Activated CD8-positive, alpha-beta T cell treated with anti-CD3 and anti-CD28 coated beads for 36 hours (primary cell): ENCODE measurements at places on chromosomes 11 and 22. TPM values are rescaled to one million over a fixed set of nuclear protein-coding genes. Genes with fewer than 3 reads are reported as not detected.

The RIBC2 gene
- total RNA-seq: 9.5 TPM

The SCGB1C1 gene
- total RNA-seq: not detected

The NLRP10 gene
- not detected for total RNA-seq

The INPPL1 gene
- total RNA-seq: 78.4 TPM

The TSSK2 gene
- not detected for total RNA-seq

The LINC01488 gene
- not detected for total RNA-seq

The SCN3B gene
- not detected for total RNA-seq

DNA sequence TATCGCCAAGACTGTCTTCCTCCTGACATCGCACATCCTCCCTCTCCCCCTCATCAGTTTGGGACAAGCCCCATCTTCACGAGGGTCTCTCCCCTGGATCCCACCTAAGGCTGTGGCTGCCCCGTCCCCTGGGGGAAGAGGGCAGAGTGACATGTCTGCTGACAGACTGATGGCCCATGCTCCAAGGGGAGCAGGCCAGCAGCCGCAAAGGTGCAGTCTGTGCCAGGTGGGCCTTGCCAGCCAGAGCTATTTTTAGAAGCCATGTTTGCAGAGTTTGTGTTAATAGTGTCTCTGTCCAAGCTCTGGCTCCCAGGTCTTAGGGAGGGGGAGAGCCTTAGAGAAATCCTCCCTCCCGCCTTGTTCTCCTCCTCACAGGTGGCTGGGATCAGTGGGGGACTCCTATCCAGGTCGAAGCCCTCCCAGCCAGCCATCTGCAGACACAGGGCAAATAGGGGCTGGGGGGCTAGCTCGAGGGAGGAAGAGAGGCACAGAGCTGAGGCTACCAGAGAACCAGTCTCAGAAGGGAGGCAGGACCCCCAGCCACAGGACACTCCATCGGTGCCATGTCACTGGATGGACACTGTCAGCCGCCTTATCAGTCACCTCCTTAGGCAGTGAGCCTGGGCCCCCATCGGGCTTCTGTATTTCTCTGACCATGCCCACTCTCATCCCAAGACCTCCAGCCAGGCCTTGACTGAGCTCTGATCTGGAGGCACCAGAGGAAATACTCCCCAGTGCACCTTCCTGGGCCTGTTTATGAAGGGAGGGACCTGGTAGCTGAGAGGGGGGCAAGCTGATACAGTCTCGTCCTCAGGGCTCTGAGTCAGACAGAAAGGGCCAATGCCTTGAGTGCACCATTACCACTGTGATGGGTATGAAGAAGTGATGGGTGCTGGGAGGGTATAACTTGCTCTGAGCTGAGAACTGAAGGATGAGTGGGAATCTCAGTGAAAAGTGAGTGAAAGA lies 49.3 kb downstream of the CHRDL2 start:
- no peaks in the 10 kb centered on the region for H3K36me3 ChIP-seq
- H3K27me3 ChIP-seq: peaks cover 13% of the 10 kb centered on the region
- no peak overlapping the region for H3K4me3 ChIP-seq

GRCh38 chr11:119065369-119065768 lies 2.2 kb upstream of the VPS11 start:
- H3K27me3 ChIP-seq: no peaks in the 10 kb centered on the region
- peak overlapping the region; percentile 14 for H3K27ac ChIP-seq
- DNase-seq: peak; percentile 69

- peaks cover 11% of the 10 kb centered on the region for H3K27me3 ChIP-seq
- peaks cover 40% of the 10 kb centered on the region for H3K4me1 ChIP-seq
- H3K27ac ChIP-seq: peak overlapping the region; percentile 3
- H3K36me3 ChIP-seq: peaks cover 19% of the 10 kb centered on the region
Measured at GRCh38 chr11:575313-575995, 816 bp upstream of the PHRF1 start.

DNA sequence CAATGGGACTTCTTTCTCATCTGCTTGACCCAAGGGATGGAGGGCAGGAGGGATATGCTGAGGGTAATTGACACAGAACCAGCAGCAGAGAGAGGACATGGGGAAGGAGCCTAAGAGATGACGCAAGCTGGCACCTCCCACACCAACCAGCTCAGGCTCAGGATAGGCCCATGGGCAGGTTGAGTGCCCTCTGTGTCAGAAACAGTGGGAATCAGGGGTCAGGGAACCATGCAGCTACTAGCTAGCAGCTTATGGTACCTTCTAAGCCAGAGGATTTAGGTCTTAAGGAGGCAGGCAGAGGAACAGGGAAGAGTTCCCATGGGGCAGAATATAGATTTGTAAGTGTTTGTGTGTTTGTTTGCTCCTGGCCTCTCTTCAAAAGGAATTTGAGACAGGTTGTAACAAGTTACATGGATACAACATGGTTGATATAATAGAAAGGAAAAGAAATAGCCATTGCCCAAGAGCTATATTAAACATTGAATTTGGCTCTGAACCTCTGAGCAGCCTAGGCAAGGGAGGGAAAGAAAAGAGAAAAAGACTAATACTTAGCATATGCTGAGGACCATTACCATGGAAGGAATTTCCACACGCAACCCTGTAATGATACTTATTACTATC lies 39.9 kb upstream of the NAV2 start:
- no peak overlapping the region for H3K27ac ChIP-seq
- no peaks in the 10 kb centered on the region for H3K4me1 ChIP-seq
- H3K4me3 ChIP-seq: no peak overlapping the region
- no peaks in the 10 kb centered on the region for H3K36me3 ChIP-seq

- H3K4me3 ChIP-seq: peak overlapping the region; percentile 64
- DNase-seq: peak; percentile 34
- no peaks in the 10 kb centered on the region for H3K36me3 ChIP-seq
Measured at GRCh38 chr11:47399860-47400767, 8.3 kb upstream of the SLC39A13 start.

- peak; percentile 49 for DNase-seq
- peaks cover 4% of the 10 kb centered on the region for H3K27me3 ChIP-seq
- peak overlapping the region; percentile 9 for H3K27ac ChIP-seq
- H3K4me1 ChIP-seq: peaks cover 23% of the 10 kb centered on the region
- H3K36me3 ChIP-seq: peaks cover 36% of the 10 kb centered on the region
Measured at GRCh38 chr22:46297151-46297812, 612 bp downstream of the GTSE1 start.

DNA sequence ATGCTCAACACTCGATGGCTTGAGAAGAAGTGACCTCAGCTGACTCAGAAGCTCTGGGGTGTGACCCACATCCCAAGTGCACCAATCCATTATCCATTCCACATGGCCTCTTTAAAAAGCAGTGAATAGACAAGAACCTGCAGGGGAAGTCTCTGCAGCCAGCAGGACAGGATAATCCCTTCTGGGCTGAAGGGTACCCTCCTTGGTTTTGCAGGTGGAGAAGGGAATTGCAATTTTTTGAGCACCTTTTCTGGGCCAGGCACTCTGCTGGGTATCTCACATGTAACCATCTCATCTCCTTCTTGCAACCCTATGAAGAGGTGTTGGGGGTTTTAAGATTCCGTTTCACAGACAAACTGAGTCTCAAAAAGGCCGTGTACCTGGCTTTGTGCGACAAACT lies 76.6 kb downstream of the MYO18B start:
- peaks cover 20% of the 10 kb centered on the region for H3K27me3 ChIP-seq
- DNase-seq: no peak
- H3K4me3 ChIP-seq: no peak overlapping the region

- H3K36me3 ChIP-seq: no peaks in the 10 kb centered on the region
- DNase-seq: no peak
- H3K4me3 ChIP-seq: no peak overlapping the region
- H3K4me1 ChIP-seq: no peaks in the 10 kb centered on the region
- no peaks in the 10 kb centered on the region for H3K27me3 ChIP-seq
Measured at GRCh38 chr11:68148879-68149278, 27.7 kb upstream of the CHKA start.

DNA sequence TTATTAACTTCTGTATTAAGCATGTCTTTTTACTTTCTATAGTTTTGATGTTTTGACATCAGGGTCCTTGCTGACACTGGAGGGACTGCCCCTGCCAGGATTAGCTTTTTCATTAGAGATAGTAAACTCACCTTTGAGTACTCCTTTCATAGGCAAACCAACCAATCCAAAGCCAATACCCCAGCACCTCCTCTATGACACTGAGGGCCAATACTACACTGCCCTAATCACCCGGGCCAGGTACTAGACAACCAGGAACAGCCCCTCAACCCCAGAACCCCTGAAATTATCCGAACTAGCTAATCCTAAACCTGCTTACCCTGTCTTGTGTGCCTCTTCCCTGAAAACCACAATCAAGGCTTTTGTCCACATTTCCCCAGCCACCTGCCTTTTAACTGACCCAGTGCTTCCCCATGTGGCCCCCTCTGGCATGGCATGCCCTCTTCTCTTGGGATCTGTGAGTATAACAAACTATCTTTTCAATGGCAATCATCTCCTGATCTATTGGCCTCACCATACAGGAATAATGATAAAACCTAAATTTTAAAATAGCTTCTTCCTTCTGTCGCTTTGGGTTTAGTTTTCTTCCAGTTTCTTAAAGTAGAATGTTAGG lies 31.2 kb downstream of the RAB6A start:
- H3K27ac ChIP-seq: peak overlapping the region; percentile 25
- H3K36me3 ChIP-seq: peaks cover 29% of the 10 kb centered on the region
- peaks cover 40% of the 10 kb centered on the region for H3K4me1 ChIP-seq
- peak; percentile 38 for DNase-seq
- no peaks in the 10 kb centered on the region for H3K27me3 ChIP-seq
- no peak overlapping the region for H3K4me3 ChIP-seq
